ENCODE measurements at places on chromosomes 2 and 18.

DNA sequence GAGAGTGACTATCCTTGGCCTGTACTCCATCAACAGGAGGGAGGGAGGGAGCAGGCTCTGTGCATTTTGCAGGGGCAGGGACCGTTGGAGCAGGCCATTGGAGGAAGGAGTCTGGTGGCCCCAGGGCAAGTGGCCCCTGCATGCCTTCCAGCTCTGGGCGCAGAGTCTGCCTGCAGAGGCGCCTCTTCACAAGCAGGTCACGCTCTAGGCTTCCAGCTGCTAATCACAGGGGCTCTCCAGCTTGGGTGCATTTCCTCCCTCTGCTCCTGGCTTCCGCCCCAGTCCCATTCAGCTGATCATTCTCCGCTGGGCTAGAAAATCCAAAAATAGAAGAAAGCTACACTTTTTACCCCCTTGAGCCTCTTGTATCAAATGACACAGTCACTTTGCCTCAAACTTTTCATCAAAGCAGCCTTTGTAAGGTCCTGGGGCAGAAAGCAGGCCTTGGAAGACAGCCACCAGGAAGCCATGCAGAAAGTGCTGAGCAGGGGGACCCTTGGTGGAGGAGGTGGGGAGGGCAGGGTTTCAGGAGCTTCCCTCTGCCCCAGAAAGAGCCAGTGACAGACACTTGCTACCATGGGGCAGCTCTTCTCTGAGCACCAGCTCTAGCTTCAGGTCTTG is 11.3 kb downstream of the TMEM247 start:
- no peak for ATAC-seq

GRCh38 chr2:8548065-8548618 is 133.7 kb upstream of the ID2 start:
- ATAC-seq: no peak

- ATAC-seq: no peak
Measured at GRCh38 chr2:135411646-135412045, 119.4 kb downstream of the ZRANB3 start.

DNA sequence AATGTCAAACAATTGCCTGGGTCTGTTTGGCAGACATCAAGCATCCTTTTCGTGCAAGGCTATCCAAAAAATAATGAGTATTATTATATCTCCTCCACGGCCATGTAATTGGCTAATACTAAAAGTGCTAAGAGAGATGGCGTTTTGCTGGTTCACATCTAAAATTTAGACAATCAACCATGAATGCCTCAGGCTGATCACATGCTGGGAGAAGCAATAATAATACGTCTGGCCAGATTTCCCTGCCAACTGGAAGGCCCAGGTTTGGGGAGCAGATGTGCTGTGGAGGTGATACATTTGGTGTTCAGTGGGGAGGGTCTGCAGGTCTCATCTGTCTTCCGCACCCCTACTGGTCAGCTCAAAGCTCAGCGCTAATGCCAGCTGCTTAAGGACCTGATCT is 60.3 kb upstream of the CREB1 start:
- no peak for ATAC-seq

DNA sequence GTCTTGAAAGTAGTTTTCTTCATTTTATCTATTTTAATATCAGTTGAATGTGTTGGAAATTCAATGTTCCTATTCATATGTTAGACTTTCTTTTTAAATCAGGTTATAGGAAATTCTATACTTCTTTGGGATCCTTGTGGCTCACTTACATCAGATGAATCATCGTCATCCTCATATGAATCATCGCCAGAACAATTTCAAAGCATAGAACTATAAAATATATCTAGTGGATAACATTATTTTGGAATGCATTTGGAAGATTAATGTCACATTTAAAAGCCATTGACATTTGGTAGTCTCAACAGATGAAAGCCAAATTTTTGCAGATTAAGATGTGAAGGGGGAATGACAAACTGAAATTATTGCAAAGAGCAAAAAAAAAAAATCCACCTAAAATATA is 94.1 kb downstream of the FAM161A start:
- no peak for ATAC-seq

DNA sequence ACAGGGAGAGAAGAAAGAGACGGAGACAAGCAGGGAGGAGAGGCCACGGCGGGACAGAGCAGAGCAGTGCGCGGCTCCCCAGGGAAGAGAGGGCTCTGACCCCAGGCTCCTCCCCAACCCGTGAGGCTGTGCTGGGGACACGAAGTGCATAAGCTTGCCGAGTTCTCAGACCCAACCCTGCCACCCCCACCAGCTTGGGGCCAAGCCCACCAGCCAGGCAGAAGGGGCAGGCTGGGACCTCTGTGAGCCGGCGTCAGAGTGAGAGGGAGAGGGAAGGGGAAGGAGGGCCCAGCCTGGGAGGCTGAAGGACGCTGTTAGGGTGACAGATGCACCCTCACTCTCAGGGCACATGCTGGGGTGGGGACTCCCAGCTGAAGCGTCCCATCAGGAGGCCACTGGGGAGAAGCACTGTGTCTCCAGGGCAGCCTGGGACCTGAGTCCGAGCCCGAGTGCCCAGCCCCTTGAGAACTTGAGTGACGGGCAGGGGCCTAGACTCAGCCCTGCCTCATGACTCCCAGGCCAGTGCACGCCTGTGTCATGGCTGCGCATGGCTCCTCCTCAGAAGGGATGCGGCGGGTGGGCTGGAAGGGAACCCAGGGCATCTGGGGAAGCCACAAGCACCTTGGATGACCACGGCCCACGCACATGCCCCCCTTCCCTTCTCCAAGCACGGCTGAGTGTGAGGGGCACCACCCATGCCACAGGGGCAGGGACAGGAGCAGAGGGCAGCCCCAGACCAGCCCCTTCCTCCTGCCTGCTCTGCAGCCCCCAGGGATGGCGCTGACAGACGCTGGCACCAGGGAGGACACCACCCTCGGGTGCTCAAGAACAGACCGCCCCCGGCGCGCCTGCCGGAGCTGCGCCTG is 31.0 kb downstream of the MTERF4 start:
- no peak for ATAC-seq

DNA sequence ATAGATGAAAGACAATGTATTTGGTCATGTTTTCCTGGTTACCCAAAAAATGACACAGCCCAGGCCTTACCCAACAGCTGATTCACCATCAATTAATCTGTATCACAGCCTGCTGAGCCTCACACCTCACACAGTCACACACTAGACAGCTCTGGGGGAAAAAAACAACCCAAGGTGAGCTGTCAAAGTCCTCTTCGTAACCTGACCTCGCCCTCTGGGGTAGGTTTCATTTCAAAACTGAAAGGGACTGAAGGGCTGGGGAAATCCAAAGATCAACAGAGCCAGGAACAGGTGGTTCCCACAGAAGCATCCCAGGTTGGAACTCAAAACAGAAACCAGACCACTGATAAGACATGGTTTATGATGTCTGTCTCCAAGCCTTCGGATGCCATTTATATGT is 18.2 kb upstream of the PCBP1 start:
- ATAC-seq: no peak

All from motor neuron (in vitro differentiated cells).